ENCODE measurements at places on chromosomes 2 and 18.

GRCh38 chr2:147351784-147352183 lies 493.0 kb upstream of the ACVR2A start:
- no peak for DNase-seq

DNA sequence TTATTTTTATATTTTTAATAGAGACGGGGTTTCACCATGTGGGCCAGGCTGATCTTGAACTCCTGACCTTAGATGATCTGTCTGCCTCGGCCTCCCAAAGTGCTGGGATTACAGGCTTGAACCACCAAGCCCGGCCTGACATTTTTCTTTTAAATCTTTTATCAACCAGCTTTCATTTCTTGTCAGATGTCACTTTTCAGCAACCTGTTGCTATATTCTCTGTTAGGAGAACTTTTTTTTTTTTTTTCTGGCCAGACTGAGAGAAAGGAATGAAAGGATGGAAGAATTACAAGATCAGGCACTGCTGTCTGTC lies 146.3 kb downstream of the TGIF1 start:
- no peak for DNase-seq

DNA sequence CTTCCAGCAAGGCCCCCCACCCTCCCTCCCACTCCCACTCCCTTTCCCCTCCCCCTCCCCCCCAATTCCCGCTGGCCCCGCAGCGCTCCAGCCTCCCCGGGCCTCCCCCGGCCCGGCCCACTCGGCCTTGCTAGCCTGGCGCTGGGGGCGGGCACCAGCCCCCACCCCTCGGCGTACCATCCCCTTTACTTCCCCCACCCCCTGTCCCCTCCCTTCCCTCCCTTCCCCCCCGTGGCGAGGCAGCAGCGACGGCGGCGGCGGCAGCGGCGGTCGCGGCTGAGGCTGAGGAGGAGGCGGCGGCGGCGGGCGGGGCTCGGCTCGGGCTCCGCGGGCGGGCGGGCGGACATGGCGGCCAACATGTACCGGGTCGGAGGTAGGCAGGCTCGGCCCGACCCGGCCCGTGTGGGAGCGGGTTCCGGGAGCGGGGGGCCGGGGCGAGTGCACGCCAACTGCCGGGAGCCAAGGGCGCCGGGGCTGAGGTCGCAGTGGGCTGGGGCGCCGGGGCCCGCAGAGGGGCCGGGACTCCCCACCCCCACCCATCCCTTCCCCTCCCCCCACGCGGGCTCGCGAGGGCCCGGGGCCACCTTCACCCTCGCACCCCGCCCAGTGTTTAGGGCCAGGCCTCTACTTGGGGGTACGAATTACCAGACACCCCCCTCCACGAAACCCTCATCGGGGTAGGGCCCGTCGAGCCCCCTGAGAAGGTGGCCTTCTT lies at the start of gene MTA3:
Gene MTA3 (plus strand): TSS at position 232 of the 715 bp plus-strand sequence. CDS start 114 bp downstream, at position 346.
- DNase-seq: peak; percentile 80

- DNase-seq: no peak
These were observed 51.6 kb downstream of the DPP4 start for GRCh38 chr2:162022290-162022945.

DNA sequence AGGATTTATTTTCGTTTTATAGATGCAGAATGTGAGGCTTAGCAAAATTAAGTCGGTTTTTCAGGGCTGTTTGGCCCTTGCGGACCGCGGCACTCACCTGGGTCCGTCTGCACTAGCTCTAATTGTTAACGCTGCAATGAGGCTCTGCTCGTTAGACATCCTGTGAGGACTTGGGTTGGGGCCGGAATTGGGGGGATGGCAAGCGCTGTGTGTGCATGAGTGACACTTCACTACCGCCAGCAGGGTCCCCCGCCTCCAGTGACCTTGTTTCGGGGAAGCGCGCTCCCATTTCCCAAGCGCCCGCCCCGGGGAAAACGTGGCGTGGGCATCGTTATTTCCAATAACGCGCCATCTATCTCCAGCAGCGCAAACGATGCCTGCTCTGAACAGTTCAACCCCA lies 54.2 kb downstream of the KCNG2 start:
- DNase-seq: no peak

GRCh38 chr2:172091761-172092566 lies 6.7 kb downstream of the DLX1 start:
- peak; percentile 25 for DNase-seq

DNA sequence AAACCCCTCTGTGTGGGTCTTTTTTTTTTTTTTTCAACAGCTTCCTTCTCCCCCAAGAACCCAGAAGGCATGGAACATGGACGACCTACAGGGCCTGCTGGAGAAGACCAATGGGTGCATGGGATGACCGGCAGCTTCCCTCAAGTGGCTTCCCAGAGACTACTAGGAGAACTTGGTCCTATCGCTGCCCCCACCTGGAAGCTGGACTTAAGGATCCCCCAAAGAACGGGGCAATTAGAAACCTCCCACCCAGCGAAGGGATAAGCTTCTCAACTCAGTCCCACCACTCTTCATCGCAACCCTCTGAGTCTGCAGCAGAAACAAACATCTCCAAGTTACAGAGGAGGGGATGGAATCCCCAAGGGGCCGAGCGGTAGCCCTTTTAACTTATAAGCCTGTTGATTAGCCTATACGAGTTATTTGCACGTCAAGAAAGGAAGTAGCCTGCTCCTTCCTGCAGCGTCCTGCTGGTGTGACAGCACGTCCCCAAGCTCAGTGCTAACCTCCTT lies 1.4 kb downstream of the ACTR1B start:
- DNase-seq: no peak

- DNase-seq: no peak
These were observed 11.9 kb downstream of the GAL3ST2 start for GRCh38 chr2:241788572-241788971.

- peak; percentile 25 for DNase-seq
These were observed 51.2 kb downstream of the INHBB start for GRCh38 chr2:120396861-120397811.

DNA sequence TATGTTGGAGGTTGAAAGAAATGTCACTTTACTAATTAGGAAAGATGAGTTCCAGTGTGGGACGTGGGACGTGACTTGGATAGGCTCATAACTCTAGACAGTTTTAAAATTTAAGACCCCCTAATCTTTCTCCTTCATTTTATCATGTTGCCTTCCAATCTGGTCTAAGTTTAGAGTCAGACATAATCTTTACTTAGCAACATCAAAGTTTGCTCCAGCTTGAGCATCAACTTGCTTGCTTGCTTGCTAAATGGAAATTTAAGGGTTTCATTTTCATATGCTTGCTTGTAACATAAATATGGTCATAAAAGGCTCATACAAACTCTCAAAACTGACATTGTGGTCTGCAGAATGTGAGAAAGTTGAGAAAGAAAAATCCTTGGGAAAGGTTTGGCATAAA lies 428.9 kb downstream of the EPHA4 start:
- no peak for DNase-seq

DNA sequence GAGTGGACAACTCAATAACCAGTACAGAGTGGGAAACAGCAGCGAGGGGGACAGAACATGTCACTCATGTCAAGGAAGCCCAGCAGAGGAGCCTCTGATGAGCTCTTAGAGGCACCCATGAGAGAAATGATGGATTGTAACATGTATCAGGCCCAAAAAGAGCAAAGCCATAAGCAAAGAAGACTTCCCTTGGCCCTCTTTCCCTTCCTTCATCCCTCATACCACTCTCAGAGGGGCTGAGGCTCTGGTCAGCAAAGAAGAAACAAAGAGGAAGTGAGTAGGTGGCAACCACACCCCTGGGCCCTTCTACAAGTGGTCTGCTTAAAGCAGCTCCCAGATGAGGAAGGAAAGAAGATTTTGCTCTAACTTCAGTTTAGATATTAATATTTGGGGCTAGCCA lies 112.8 kb downstream of the CDC42EP3 start:
- no peak for DNase-seq

GRCh38 chr18:48615566-48616401 lies 77.0 kb downstream of the CTIF start:
- DNase-seq: no peak

DNA sequence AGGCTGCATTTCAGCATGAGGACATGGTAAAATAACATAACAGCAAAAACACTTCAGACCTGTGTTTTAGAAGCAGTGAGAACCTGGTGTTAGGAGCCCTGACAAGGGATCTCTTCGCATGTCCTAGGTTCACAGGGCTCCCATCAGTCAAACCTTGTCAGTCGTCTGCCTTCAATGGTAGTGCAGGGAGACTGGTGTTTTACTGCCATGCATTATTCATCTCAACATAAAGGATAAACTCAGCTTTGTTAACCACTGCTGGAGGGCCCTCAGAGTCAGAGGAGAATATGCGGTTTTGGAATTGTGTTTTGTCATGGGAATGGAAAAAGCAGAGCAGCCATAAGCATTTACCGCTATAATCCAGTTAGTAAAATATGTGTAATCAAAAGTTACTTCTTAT lies 275.9 kb upstream of the GCFC2 start:
- DNase-seq: no peak

- no peak for DNase-seq
These were observed 71.2 kb upstream of the SEC11C start for GRCh38 chr18:59068276-59069071.

DNA sequence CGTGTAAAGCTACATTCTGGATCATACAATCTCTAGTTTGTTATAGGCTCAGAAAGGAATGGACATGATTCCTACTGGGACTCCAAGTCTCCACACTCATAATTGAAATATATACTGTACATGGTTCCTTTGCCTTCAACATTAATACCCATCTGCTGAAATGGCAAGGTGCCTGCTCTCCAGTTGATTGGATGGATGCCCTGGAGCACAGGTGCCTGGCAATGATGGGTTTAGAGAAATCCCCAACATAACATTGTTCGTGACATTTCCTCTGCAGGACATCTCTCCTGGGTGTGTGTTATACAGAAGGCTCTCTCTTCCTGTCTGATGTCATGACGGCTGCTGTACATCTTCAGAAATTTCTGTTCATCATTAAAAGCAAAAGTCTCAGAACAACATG lies 449.7 kb upstream of the CWC22 start:
- peak; percentile 42 for DNase-seq

DNA sequence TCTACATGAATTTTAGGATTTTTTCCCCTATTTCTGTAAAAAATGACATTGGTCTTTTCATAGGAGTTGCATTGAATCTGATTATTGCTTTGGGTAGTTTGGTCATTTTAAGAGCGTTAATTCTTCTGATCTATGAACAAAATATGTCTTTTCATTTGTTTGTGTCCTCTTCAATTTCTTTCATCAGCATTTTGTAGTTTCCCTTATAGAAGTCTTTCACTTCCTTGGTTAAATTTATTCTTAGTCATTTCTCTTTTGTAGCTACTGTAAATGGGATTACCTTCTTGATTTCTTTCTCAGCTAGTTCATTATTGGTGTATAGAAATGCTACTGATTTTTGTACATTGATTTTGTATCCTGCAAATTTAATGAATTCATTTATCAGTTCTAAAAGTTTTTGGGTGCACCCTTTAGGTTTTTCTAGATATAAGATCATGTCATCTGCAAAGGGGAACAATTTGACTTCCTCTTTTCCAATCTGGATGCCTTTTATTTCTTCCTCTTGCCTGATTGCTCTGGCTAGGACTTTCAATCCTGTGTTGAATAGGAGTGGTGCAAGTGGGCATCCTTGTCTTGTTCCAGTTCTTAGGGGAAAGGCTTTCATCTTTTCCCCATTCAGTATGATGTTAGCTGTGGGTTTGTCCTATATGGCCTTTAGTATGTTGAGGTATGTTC lies 36.6 kb upstream of the AAK1 start:
- no peak for DNase-seq

- no peak for DNase-seq
These were observed 54.5 kb downstream of the DPP10 start for GRCh38 chr2:114496959-114497358.

GRCh38 chr2:23452853-23453420 lies 68.0 kb downstream of the KLHL29 start:
- DNase-seq: peak; percentile 75

DNA sequence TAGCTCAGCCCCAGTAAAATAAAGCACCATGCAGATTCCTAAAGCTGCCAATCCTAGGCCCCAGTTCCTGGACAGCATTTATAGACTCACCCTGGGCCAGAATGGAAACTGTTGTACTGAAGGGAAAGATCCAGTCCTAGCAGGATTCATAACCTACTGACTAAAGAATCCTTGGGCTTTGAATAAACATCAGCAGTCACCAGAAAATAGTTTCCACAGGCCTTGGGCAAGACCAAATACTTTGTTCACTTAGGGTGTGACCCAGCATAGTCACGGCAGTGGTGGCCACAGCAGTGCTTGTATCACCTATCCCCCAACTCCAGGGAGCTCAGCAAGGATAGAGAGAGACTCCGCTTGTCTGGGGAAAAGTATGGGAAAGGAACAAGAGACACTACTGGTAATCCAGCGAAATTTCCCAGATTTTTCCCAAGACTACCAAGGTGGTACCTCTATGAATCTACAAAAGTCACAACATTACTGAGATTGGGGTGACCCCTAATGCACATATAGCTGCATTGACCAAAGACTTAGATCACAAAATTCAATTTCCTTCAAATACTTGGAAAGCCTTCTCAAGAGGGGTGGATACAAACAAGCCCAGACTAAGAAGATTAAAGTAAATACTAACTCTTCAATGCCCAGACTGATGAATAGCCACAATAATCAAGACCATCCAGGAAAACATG lies 748.1 kb upstream of the LRATD1 start:
- no peak for DNase-seq

DNA sequence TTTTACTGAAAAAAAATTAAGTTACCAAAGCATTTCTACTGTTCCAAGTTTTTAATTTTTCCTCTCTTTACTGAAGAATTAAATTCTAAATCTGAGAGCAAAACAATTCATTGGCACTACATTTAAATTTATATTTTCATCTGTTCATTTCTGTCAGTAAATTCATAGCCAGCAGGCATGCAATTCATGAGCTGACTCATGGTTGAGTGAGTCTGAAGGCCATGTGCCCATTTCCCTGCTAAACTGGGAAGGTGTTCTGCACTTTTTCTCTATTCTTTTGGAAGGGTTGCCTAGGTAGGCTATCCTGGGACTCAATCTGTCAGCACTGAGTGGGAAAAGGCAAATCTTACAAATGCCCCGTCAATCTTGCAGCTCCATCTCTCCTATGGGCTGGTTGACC lies 88.7 kb downstream of the KLHL14 start:
- no peak for DNase-seq

DNA sequence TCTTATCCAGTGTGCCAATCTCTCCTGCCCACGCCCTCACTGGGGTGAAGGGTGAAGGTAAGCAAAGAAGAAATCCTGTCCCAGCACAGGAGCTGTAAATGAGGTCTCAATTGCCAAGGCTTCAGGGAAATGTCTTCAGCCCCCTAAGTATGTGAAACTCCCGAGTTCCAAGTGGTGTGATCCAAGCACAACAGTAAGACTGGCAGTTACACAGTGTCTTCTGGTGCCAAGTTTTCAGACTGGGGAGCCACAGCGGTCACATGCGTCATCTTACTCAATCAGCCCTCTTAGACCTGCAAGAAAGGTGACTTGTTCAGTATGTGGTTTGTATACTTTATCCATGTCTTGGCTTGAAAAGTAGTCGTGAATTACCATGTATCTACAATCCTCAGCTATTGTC lies 55.0 kb upstream of the SPRED2 start:
- DNase-seq: no peak
